Right forelimb (tissue), 1 donor: ENCODE measurements at places on chromosomes 11 and 22.

DNA sequence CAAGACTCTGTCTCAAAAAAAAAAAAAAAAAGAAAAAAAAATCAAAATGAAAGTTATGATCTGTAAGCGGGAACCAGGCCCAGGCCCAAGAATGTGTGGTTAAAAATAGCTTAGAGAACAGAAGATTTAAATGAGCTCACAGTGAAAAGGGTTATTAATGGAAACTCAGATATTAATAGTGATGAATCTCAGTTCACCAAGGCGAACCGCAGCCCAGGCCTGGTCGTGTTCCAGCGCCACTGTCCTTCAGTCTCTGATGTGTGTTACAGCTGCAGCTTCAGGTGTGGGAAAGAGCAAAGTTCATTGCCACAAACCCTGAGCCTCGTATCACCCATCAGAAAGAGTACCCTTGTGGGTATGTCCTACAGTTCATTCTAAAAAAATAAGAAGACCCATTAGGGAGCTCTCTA lies 107.1 kb downstream of the GAB2 start:
- DNase-seq, result peak; percentile 55

DNA sequence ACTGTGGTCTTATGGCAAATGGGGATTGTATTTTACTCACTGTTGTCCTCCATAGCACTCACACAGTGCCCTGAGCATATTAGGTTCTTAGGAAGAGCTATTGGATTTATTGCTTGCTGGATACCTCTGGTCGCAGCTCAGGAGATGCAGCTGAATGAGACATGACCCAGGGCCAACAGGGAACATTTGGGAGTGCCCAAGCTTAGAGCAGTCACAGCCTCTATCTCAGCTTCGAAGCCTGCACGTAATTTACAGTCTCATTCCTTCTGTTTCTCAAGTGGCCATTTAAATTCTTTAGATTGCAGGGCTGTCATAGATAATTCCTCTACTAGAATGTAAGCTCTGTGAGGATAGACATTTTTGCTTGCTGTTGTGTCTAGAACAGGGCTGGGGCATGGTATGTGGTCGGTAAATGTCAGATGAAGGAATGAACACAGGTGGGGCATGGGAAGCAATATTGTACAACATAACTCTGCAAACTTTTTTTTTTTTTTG lies 192.8 kb downstream of the GRIK4 start:
- peak; percentile 1 for DNase-seq

DNA sequence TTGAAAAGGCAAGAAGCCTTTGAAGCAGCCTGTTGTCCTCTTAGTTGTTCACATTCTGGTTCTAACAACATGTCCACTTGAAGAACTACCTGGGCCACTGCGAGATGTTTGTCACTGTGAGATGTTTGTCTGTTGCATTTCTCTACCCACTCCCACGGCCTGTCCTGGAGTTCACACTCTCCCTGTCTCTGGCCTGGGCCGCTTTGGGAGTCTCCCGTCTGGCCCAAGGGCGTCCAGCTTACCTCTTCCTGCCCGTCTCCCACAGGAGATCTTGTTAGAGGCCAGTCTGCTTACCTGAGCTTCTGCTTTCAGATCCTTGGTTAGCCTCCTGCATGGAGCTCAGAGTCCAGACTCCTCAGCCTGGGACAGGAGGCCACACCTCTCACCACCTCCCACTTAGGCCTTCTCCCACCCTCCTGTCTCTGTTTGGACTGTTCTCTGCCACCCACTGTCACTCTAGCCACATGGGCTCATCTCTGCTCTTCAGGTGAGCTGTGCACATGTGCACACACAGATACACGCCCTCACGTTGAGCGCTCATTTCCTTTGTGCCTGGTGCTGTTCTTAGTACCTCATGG lies 66.0 kb downstream of the TBC1D22A start:
- DNase-seq, result no peak

DNA sequence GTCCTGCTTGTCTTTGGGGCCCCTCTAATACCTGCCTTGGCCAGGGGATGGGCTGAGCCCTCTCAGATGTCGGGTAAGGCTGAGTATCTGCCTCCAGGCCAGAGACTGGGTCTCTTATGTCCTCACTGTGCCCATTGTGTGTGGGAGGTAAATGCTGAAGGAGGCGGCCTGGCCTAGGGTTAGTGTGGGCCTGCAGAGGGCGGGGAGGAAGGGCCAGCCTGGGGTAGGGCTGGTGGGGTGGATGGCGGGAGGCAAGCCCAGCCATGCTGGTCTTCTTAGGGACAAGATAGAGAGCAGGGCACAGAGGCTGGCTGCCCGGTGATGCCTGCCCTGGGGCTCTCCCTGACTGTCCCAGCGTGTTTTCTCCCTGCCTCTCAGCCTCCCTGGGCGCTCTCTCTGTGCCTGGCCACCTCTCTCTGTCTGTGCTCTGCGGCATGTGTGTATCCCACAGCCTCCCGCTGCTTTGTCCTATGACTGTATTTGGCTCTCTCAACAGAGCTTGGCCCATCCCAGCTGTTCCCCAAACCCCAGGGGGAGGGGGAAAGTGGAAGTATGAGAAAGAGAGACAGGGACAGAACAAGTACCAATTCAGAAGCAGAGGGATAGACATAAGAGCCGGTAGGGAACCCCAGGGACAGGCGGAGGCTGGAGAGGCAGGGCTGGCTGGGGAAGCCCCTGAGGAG lies 57.0 kb downstream of the PDE2A start:
- DNase-seq, result peak; percentile 67

GRCh38 chr11:8692417-8692816 lies 9.8 kb downstream of the RPL27A start:
- no peak for DNase-seq

DNA sequence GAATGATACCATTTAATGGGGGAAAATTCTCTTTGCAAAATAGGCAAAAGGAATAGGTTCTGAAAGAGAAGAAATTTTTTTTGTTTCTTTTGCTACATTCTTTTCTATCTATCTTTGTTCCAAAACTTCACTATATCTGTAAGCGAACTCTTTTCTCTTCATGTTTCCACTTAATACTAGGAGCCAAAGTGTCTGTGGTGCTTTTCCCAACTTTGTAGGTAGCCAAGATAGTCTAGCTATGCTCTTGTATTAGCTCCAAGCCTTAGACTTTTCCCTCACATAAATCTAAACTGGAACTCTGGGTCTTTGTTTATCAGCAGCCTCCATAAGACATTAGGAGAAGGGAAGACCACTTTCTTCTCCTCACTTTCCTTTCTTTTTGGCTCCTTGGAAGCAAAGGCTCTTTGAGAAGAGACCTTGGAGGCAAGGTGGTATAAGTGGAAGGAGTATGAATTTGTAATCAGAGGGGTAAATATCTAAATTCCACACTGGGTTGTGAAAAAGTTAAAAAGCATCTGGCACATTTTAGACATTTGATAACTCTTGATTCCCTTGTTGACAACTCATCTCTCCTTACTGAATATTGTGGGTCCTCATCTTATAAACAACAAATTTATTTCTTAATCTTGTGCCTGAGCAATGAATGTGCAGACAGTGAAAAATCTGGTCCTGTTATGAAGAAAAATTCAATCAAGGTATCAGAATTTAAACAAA lies 130.0 kb downstream of the EHF start:
- DNase-seq, result no peak
